ENCODE measurements at places on chromosomes 6 and 20. TPM values are rescaled to one million over a fixed set of nuclear protein-coding genes. Genes with fewer than 3 reads are reported as not detected.

DNA sequence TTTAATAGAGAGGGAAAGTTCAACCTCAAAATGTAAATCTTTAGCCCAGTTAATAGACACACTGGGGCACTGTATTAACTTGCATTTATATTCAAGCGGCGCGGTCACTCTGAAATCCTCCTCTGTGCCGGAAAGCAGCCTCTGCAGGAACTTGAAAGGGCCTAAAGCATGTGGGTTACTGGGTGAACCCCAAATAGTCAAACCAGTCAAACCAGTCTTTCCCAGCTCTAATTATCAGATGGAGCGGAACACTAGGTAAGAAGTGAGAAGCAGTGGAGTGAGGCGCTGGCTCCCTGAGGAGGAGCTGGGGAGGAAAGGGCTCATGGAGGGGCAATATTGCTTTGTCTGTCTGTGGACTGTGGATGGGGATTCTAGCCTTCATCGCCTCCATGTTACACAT lies 531.3 kb downstream of the QKI start:
- DNase-seq: peak; percentile 61

DNA sequence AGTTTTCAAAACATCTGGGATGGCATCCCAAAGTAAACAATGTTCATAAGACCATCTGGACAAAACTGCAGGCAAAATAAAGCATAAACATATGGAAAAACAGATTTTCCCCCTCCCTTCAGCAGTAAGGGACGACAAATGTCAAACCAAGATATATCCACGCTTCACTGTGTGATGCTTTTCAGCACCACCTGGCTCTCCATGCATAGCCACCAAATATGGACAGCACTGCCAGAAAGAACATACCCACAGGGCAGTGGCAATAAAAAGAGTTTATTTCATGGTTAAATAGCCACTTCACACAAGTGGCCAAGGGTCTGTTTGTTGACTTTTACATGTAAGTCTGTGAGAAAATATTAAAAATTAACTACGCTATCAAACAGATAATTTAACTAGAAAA lies 23.1 kb downstream of the USP45 start:
- DNase-seq: no peak

DNA sequence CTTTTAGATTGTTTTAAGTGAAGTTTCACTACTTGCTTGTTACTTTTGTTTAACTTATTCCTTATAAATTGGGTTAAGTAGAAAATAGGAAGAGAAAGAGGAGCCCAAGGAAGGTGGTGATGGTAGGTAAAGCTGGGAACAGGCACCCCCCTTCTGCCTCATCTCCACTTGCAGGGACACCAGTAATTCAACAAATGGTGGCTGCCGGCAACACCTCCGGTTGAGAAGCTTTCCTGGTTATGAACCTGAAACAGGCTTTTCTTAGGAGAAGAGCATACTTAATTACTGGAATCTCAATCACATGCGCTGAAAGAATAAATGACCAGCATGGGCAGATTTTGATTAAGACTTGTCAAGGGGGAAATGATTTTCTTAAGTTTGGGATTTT lies 158.9 kb upstream of the ZNF217 start:
- DNase-seq: no peak

- DNase-seq: no peak
Measured at GRCh38 chr6:127634178-127634577, 57.2 kb downstream of the C6orf58 start.

DNA sequence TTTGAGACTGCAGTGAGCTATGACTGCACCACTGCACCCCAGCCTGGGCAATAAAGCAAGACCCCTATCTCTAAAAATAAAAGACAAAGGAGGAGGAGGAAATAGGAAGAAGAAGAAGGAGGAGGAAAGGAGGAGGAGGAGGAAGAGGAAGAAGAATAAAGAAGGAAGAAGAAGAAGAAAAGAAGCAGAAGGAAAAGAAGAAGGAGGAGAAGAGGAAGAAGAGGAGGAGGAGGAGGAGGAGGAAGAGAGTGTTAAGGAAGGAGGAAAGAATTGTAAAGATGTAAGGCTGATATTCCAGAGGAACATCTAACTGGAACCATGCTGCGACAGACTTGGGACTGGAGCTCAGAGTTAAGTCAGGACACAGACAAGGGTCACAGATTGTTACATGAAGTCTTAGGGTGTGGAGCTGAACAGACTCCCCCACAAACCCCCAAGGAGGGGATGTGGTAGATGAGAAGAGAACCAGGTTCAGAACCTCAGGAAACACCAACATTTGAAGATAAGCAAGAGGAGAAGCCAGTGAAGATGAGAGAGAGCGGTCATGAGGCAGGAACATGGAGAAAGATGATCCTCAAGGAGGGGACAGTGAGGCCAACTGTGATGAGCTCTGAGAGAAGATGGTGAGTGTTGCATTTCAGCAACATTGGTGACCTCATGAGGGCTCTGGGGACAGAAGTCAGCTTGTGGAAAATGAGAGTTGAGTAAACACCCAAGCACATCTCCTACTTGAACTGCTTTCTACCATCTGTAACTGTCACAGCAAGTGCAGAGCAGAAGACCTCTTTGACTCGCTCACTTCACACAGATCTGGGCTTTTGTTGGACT lies 118.2 kb downstream of the CD164 start:
- no peak for DNase-seq

GRCh38 chr6:82270881-82271635 lies 23.5 kb upstream of the IBTK start:
- no peak for DNase-seq

GRCh38 chr6:168025831-168026710 lies 28.6 kb downstream of the KIF25 start:
- peak; percentile 11 for DNase-seq

DNA sequence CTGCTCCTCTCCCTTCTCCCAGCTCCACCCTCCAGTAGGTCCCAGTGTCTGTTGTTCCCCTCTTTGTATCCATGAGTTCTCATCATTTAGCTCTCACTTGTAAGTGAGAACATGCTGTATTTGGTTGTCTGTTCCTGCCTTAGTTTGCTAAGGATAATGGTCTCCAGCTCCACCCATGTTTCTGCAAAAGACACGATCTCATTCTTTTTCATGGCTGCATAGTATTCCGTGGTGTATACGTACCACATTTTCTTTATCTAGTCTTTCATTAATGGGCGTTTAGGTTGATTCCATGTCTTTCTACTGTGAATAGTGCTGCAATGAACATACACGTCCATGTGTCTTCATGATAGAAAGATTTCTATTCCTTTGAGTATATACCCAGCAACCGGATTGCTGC lies 136.6 kb downstream of the MYLK4 start:
- no peak for DNase-seq

- DNase-seq: no peak
Measured at GRCh38 chr6:79810871-79811270, 136.5 kb downstream of the ELOVL4 start.

- no peak for DNase-seq
Measured at GRCh38 chr20:58511364-58511763, 3.8 kb downstream of the APCDD1L start.

DNA sequence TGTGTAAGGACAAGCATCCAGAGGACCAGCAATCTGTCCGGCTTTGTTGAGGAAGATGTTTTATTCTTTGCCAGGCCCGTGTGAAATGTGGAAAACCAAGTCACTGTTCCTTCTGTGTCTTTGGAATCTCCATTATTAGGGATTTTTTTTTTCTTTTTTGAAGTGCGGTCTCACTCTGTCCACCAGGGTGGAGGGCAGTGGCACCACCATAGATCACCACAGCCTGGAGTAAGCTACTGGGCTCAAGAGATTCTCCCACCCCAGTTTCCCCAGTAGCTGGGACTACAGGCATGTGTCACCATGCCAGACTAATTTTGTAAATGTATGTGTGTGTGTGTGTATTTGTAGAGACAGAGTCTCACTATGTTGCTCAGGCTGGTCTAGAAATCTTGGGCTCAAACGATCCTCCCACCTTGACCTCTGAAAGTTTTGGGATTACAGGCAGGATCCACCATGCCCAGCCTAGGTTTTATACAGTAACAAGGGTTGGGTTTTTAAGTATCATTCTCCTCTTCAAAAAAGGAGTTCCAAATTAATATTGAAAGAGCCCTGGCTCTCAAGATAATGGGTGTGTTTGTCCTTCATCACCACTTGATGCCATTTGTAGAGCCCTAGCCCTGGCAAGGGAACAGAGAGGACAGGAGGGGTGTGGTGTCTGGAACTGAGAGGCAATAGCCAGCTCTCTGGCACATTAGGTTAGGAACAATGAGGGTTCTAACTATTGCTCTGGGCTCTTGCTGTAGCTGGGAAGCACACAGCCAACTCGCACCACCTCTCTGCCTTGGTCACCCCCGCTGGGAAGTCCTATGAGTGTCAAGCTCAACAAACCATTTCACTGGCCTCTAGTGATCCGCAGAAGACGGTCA lies 3.1 kb downstream of the LAMP5 start:
- no peak for DNase-seq

- DNase-seq: no peak
Measured at GRCh38 chr20:64065974-64066343, 3.0 kb downstream of the TCEA2 start.

DNA sequence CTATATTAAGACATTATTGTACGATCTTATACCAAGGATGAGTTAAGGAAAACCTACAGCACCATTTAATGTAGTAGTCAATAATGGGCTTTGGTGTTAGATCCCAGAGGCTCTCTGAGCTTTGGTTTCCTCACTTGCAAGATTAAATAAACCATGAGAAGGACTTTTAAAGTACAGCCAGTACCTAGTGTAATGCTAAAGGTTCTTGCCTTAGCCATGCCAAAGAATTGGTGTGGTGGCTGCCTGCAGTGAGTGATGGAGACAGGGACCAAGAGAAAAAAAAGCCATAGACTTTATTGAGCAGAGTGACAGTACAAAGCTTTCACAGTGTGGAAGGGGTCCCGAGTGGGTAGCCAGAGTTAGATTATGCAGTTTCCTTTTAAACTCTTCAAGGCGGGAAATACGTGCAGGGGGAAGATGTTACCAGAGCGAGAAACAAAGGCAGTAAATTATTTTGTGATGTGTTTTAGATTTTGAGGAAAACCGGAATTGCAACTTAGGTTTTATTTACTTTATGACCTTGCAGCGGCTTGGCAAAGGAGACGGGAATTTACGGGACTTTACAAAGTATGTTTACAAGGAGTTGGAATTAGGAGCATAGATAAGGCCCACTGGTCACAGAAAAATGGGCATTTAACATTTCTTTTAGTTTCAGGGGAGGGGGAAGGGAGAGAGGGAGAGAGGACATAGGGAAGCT lies 100.4 kb downstream of the MYO6 start:
- no peak for DNase-seq

GRCh38 chr6:67952948-67953347 lies 682.1 kb upstream of the ADGRB3 start:
- DNase-seq: no peak

DNA sequence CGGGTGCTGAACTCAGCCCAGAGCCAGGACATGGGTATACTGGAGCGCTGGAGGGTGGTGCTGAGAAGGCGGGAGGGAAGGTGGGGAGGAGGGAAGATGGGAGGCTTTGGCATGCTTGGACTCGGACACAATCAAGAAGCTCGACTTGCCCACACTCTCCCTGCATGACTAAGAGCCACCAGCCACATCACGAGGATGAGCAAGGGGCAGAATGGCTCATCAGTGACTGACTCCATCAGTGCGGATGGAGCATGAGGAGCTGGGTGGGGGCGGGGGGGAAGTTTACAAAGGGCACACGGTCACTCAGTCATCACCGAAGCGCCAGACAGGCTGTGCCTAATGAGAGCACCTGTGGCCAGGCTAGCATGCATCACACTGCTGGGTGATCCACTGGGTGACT lies 222.8 kb downstream of the KIF16B start:
- DNase-seq: no peak

- no peak for DNase-seq
Measured at GRCh38 chr20:18715564-18715963, 98.0 kb upstream of the SCP2D1 start.

DNA sequence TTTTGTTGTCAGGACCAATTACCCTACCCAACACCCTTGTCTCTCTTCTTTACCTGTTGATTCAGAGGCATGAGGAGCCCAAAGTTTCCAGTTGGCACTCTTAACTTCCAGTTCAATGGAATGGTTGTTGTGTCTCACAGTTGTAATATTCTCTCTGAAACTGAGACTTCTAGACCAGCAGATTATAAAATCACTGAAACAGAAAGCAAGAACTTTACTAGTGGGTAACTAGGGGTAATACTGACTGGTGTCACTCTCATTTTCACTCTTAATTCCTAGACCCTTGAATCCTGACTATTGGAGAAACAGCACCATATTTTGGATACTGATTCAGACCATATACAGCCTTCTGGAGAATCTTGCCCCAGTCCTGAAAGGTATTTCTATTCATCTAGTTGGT lies 140.2 kb upstream of the MMS22L start:
- no peak for DNase-seq

- no peak for DNase-seq
Measured at GRCh38 chr20:57071283-57071731, 195.1 kb downstream of the BMP7 start.

DNA sequence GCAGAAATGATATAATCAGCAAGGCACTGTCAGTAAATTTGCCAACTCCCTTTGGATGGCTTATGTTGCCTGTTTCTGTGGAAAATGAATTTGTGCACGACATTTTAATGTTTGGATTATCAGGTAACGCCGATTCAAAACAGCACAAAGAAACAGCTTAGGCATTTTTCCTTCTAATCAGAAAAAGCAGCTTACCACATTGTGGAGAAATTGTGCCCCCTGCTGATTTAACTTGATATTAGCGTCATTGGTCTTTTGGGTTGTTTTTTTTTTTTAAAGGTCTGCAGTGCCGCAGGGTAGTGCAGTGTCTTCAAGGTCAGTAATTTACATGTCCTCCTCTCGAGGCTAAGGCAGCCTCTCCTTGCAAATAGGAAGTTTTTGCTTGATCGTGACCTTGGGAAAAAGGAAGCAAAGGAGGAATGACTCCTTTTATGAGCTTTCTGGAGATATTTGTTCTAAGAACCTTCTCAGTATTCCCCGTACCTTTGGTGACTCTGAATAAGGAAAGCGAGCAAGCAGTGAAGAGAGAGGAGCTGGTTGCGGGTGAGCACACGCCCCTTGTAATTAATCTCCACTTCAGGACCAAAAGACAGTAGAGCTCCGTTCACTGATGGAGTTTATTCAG lies 79.1 kb downstream of the ELOVL4 start:
- no peak for DNase-seq

The SPATA25 gene
- total RNA-seq: 0.59 TPM

The SLCO4A1 gene
- total RNA-seq: 107 TPM

The SCAF8 gene
- total RNA-seq: 39.2 TPM

The VARS2 gene
- 13.0 TPM for total RNA-seq

The C6orf163 gene
- 1.9 TPM for total RNA-seq

The ANKRD66 gene
- not detected for total RNA-seq

The LINC00237 gene
- not detected for total RNA-seq

The PTCRA gene
- not detected for total RNA-seq

The KCTD20 gene
- total RNA-seq: 48.5 TPM

The MEP1A gene
- total RNA-seq: not detected

The ID4 gene
- 240 TPM for total RNA-seq

The TTBK1 gene
- not detected for total RNA-seq

The UNC5CL gene
- 1.5 TPM for total RNA-seq

Measured in lower leg skin (tissue), 4 donors.